ENCODE measurements at places on chromosomes 3 and 15. TPM values are rescaled to one million over a fixed set of nuclear protein-coding genes. Genes with fewer than 3 reads are reported as not detected.

DNA sequence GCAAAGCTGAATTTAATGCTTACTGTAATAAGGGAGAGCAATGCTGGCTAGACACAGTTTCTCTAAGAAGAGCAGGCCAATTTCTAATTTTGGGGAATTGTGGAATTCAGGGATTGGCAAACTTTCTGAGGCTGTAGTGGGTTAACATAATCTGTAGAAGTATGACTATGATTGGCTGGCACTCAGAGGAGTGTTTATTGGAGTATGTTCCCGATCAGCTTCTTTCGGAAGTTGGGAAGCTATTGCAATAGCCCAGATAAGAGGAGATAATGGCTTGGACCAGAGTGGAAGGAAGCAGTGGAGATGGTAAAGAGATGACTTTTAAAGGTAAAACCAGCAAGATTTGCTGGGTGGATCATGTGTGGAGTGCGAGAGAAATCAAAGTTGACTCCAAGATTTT, 19.4 kb downstream of the TMOD3 start:
- no peak for DNase-seq
- no peaks in the 10 kb centered on the region for H3K27me3 ChIP-seq
- H3K36me3 ChIP-seq = no peaks in the 10 kb centered on the region
- H3K4me3 ChIP-seq = no peak overlapping the region
- H3K27ac ChIP-seq = peak overlapping the region; percentile 98

GRCh38 chr3:69370156-69370883, 15.6 kb downstream of the FRMD4B start:
- no peaks in the 10 kb centered on the region for H3K4me1 ChIP-seq
- DNase-seq = no peak
- H3K4me3 ChIP-seq = no peak overlapping the region
- no peaks in the 10 kb centered on the region for H3K36me3 ChIP-seq
- peaks cover 10% of the 10 kb centered on the region for H3K27me3 ChIP-seq
- no peak overlapping the region for H3K27ac ChIP-seq

CPA3 gene
- not detected for total RNA-seq

GRCh38 chr3:168977716-168978374, 685.7 kb downstream of the MECOM start:
- H3K4me3 ChIP-seq = no peak overlapping the region
- no peak for DNase-seq
- H3K36me3 ChIP-seq = no peaks in the 10 kb centered on the region
- no peaks in the 10 kb centered on the region for H3K27me3 ChIP-seq
- no peak overlapping the region for H3K27ac ChIP-seq

GRCh38 chr3:61371123-61371522, 119.9 kb upstream of the FHIT start:
- H3K4me1 ChIP-seq = no peaks in the 10 kb centered on the region
- no peak overlapping the region for H3K27ac ChIP-seq
- DNase-seq = peak; percentile 35
- peaks cover 15% of the 10 kb centered on the region for H3K27me3 ChIP-seq
